Cardiac ventricle fibroblast (primary cell): ENCODE measurements at places on chromosomes 12 and 14. TPM values are rescaled to one million over a fixed set of nuclear protein-coding genes. Genes with fewer than 3 reads are reported as not detected.

Gene KRT75
- total RNA-seq = not detected in 2 replicates

Gene DIO2
- total RNA-seq = 5.8 TPM in 2 replicates

Gene PARP11
- total RNA-seq = 4.5 and 6.2 TPM in 2 replicates

Gene TMPO
- total RNA-seq = 15.5 and 16.6 TPM in 2 replicates

Gene GLT1D1
- not detected in 2 replicates for total RNA-seq

Gene RPGRIP1
- total RNA-seq = not detected in 2 replicates

Gene SIX4
- total RNA-seq = 4.0 and 4.4 TPM in 2 replicates

Gene POLE2
- 0.88 and 2.0 TPM in 2 replicates for total RNA-seq

Gene CBLN3
- total RNA-seq = 6.6 and 15.3 TPM in 2 replicates

Gene GATC
- 15.5 and 15.8 TPM in 2 replicates for total RNA-seq

Gene CAPZA3
- not detected in 2 replicates for total RNA-seq

Gene CACNA1C
- total RNA-seq = 8.2 and 9.9 TPM in 2 replicates

Gene DEPDC4
- not detected in 2 replicates for total RNA-seq

Gene TMEM132D
- total RNA-seq = not detected in 2 replicates

Gene RABGGTA
- 13.7 and 17.5 TPM in 2 replicates for total RNA-seq

Gene PLEKHG3
- total RNA-seq = 4.3 and 9.5 TPM in 2 replicates

Gene AKAP3
- total RNA-seq = 0.68 and 2.1 TPM in 2 replicates

Gene HSPB8
- 10.1 and 10.9 TPM in 2 replicates for total RNA-seq

Gene FOXG1
- 0.05 TPM in 1 of 2 replicates, not detected in the other for total RNA-seq

Gene VCPKMT
- 3.8 and 4.1 TPM in 2 replicates for total RNA-seq

Gene MGST1
- 598 and 774 TPM in 2 replicates for total RNA-seq

Gene CCND2
- total RNA-seq = 51.7 and 58.4 TPM in 2 replicates

Gene NKX2-1
- total RNA-seq = not detected in 2 replicates

Gene MMAB
- 28.0 and 42.4 TPM in 2 replicates for total RNA-seq
